ENCODE measurements at places on chromosomes 2 and 18.

GRCh38 chr2:224973112-224974016 is 68.9 kb downstream of the DOCK10 start:
- no peak for DNase-seq

DNA sequence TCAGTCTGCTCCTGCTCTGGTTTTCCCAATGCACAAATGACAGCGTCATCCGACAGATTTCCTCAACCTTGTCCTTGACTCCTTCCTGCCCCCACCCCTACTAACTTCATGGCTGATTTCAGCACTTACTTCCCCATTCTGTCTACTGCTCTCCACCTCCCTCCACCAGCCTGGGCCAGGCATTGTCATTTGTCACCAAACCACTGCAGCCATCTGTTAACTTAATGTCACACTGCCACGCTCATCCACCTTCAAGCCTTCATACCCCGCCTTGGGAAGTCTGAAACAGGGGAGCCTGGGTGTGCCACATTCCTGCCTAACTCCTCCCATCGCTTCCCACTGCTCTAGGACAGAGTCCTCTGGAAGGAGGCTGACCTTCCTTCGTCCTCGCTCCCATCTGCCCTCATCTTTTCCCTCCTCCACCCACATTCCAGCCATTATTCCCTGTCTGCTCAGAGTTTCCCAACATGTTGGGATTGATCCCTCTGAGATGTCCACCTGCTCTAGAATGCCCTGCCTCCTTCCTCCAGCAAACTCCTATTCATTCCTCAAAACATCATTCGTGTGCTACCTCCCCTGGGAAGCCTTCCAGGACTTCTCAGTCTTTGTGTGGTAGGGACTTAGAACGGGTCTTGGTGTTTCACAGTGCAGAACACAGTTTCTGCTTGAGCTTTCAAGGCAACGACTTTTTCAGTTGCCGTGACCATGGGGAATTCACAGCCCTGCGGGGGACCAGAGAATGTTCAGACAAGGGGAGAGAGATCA is 42.2 kb upstream of the SMAD7 start:
- no peak for DNase-seq

- DNase-seq, result peak; percentile 61
Measured at GRCh38 chr2:36597532-36598377, at the start of gene FEZ2. FEZ2 (minus strand) TSS chr2:36598168; CDS start chr2:36598142, 26 bp downstream.

- DNase-seq, result peak; percentile 66
Measured at GRCh38 chr18:37403100-37403781, 162.4 kb downstream of the CELF4 start.

DNA sequence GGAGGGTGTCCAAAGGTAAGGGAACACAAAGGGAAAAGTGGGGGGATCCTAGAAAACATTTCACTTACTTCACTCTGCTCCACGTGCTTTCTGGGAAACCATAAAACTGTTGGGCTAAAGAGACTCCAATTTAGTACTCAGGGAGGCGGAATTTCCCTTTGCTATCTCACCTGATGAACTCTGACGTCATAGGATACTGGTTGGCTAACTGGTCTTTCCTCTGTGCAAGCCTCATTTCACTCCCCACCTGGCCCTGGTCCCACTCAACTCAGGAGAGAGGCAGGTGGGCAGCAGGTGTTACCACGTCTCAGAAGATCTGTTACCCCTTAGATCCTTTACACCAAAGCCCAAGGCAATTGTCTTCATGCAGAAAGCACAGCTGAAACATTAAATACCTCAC is 51.8 kb upstream of the PMAIP1 start:
- no peak for DNase-seq

- DNase-seq, result no peak
Measured at GRCh38 chr18:26999797-27000196, 134.3 kb upstream of the AQP4 start.

GRCh38 chr2:20650393-20650876 is 463 bp downstream of the HS1BP3 start:
- DNase-seq, result peak; percentile 19

Data from NCI-H2171 (cell line).